ENCODE measurements at places on chromosomes 12 and 14. TPM values are rescaled to one million over a fixed set of nuclear protein-coding genes. Genes with fewer than 3 reads are reported as not detected.

Gene GPRC5D
- total RNA-seq, result not detected

Gene ZNF891
- 9.7 TPM for total RNA-seq

Gene ACOT6
- not detected for total RNA-seq

Gene MLXIP
- 7.6 TPM for total RNA-seq
